ENCODE measurements at places on chromosomes 5 and 9. TPM values are rescaled to one million over a fixed set of nuclear protein-coding genes. Genes with fewer than 3 reads are reported as not detected.

The KIAA1958 gene
- total RNA-seq = 6.8 TPM

The BRINP1 gene
- 1.5 TPM for total RNA-seq

The ISL1 gene
- total RNA-seq = not detected

The SPATA31D4 gene
- not detected for total RNA-seq

The SLC6A3 gene
- 0.08 TPM for total RNA-seq

The SPATA31E1 gene
- total RNA-seq = not detected

The MSX2 gene
- total RNA-seq = 5.3 TPM

The COL23A1 gene
- total RNA-seq = 6.0 TPM

The INIP gene
- total RNA-seq = 8.0 TPM

The SLC25A2 gene
- total RNA-seq = not detected

- H3K4me1 ChIP-seq = peaks cover 28% of the 10 kb centered on the region
- no peak overlapping the region for H3K4me3 ChIP-seq
- DNase-seq = no peak
- H3K27me3 ChIP-seq = no peaks in the 10 kb centered on the region
- peaks cover 9% of the 10 kb centered on the region for H3K36me3 ChIP-seq
- H3K27ac ChIP-seq = no peak overlapping the region
Observed at GRCh38 chr5:59209758-59210359, 627.0 kb downstream of the RAB3C start.

DNA sequence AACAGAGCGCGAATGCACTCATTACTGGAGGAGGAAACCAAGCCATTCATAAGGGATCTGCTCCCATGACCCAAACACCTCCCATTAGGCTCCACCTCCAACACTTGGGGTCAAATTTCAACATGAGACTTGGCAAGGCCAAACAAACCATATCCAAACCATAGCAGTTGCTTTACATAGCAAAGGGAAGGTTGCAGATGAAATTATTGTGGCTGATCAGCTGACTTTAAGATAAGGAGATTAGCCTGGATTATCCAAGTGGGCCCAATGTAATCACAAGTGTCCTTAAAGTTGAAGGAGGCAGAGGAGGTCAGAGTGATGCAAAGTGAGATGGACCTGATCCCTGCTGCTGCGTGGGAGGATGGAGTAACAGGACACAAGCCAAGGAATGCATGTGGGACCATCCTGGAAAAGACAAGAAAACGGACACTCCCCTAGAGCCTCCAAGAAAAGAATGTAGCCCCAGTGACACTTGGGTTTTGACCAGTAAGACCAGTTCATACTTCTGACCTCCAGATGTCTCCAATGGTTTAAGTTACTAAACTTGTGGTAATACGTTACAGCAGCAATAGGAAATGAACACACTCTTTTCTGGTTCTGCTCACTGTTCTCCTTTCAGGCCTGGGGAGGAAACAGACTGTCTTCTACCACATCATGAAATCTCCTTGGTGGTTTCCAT lies 167.3 kb downstream of the GNAQ start:
- no peak for DNase-seq
- H3K4me3 ChIP-seq = no peak overlapping the region
- H3K27me3 ChIP-seq = no peaks in the 10 kb centered on the region
- H3K27ac ChIP-seq = no peak overlapping the region
- no peaks in the 10 kb centered on the region for H3K4me1 ChIP-seq

DNA sequence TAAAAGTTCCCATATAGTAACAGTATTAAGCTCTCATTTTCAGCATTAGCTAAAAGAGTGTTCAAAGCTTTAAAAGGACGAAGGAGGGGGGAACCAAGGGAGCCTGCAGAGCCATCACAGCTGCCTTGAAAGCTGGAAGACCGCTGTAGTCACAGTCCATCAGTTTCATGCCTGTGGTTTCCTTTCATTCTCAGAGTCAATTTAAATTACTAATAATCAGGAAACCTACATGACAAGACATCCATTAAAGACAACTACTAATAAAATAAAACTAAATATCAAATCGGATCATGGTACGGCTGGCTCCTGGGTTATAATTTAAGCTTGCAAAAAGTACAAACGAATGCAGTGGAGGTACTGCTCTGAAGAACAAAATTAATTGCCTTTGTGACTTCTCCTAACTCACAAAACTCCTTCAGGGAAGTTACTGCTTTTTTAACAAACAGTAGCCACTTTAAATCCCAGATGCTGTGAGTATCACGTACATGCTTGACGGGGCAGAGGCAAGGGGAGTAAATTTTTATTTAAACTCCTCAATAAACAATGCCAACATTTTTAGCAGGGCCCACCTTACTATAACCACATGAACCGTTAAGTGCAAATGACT lies 213.5 kb downstream of the DENND1A start:
- H3K36me3 ChIP-seq = no peaks in the 10 kb centered on the region
- H3K27me3 ChIP-seq = no peaks in the 10 kb centered on the region
- no peak for DNase-seq

GRCh38 chr5:150209099-150209635 lies 19.3 kb downstream of the SLC6A7 start:
- H3K4me3 ChIP-seq = no peak overlapping the region
- no peak for DNase-seq
- no peaks in the 10 kb centered on the region for H3K27me3 ChIP-seq
- H3K27ac ChIP-seq = no peak overlapping the region
- peaks cover 13% of the 10 kb centered on the region for H3K4me1 ChIP-seq
- no peaks in the 10 kb centered on the region for H3K36me3 ChIP-seq

DNA sequence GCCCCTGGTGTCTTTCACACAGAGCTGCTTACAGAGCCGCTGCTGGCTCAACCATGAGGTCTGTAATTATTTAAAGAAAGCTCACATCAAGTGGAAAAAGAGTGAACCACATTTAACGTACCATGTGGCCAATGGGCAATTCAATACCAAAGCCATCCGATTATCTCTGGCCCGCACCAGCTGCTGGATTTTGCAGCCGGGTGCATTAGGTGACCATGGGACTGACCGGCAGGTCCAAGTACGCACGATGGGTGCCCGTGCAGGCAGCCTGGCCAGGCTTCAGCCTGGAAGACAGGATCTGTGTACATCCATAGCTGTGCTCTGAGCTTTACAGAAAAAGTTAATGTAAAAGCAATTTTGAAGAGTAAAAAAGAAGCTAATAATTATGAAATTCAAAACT lies 20.5 kb downstream of the PPARGC1B start:
- DNase-seq = no peak
- H3K27me3 ChIP-seq = no peaks in the 10 kb centered on the region
- H3K4me3 ChIP-seq = no peak overlapping the region
- H3K36me3 ChIP-seq = no peaks in the 10 kb centered on the region
- H3K4me1 ChIP-seq = peaks cover 61% of the 10 kb centered on the region

DNA sequence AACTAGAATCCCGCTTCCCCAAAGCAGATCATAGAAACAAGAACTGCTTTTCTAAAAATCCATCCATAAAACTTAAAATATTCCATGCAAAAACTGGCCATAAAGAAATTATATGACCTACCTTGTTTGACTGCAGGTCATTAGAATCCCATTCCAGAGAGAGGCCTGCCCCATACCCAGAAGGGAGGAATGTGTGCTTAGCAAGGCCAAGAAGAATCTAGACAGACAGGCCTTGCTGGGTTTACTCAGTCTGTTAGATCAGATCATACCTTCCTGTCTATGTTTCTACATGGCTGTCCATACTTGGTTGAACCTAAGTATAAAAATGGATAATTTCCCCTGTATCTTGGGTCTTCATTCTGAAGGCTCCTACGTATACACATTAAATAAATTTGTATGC lies 358.8 kb upstream of the TRPC7 start:
- no peaks in the 10 kb centered on the region for H3K36me3 ChIP-seq
- no peaks in the 10 kb centered on the region for H3K27me3 ChIP-seq
- DNase-seq = no peak

DNA sequence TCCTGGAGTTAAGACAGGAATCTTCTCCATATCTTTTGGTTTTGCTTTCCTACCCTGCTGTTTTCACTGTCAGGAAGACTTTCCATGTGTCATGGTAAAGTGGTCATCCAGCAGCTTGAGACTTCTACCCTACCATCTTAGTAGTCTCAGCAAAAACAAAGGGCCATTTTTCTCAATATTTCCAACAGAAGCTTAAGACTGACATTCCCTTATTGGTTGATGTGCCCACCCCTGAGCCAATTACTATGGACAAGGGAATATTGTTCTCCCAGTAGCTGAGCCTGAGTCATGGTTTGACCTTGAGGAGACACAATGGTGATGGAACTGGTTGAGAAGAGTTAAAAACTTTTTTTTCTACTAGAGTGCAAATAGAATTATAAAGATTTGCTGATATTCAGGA lies 105.6 kb downstream of the CSNK1G3 start:
- DNase-seq = no peak
- no peaks in the 10 kb centered on the region for H3K27me3 ChIP-seq
- no peak overlapping the region for H3K4me3 ChIP-seq
- H3K36me3 ChIP-seq = peaks cover 3% of the 10 kb centered on the region
- H3K4me1 ChIP-seq = no peaks in the 10 kb centered on the region
- H3K27ac ChIP-seq = no peak overlapping the region

GRCh38 chr9:15211160-15211814 lies 95.7 kb downstream of the TTC39B start:
- H3K27ac ChIP-seq = no peak overlapping the region
- H3K4me3 ChIP-seq = no peak overlapping the region
- peaks cover 10% of the 10 kb centered on the region for H3K4me1 ChIP-seq
- H3K27me3 ChIP-seq = no peaks in the 10 kb centered on the region
- H3K36me3 ChIP-seq = no peaks in the 10 kb centered on the region

DNA sequence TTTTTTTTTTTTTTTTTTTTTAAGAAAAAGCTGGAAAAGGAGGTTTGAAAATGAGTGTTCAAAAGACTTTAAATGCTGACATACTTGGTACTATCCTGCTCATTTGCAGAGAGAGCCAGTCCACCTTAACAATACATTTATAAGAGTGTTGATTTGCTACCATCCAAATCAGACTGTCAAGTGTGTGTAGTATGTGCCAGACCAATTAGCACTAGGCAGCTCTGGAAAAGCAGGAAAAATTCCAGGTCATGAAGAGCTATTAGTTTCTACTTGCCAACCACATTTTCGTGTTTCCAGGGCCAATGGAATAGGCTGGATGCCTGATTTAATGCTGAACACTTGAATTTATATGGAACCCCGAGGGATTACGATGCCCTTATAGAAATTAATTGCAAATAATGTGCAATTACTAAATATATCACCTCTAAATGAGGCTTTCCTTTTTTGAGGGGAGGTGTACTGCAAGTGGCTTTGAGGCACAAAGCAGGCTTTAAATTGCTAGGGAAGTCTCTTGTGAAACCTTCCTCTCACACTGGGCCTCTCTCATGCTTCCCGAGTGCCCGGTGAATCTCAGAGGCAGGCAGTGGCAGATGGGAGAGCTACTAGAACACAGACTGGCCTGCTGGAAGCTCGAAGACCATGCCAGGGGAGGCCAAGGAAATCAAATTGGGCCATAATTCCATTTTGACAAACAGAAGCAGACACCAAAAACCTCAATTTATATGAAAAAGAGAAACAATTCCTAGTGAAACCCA lies 178.7 kb downstream of the PPP2R2B start:
- H3K36me3 ChIP-seq = no peaks in the 10 kb centered on the region

GRCh38 chr9:136643596-136644342 lies 18.9 kb upstream of the EGFL7 start:
- peak overlapping the region; percentile 55 for H3K4me3 ChIP-seq
- H3K27me3 ChIP-seq = no peaks in the 10 kb centered on the region
- peaks cover 28% of the 10 kb centered on the region for H3K4me1 ChIP-seq
- no peaks in the 10 kb centered on the region for H3K36me3 ChIP-seq
- peak; percentile 56 for DNase-seq
- peak overlapping the region; percentile 96 for H3K27ac ChIP-seq

DNA sequence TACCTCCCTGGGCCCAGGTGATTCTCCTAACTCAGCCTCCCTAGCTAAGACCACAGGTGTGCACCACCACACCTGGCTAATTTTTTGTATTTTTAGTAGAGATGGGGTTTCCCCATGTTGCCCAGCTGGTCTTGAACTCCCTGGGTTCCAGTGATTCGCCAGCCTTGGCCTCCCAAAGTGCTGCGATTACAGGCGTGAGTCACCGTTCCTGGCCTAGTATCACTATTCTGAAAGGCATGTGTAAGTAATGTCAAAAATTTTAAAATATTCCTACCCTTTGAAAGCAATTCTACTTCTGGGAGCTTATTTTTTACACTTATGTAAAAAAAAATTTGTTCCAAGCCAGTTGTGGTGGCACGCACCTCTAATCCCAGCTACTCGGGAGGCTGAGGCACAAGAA lies 27.1 kb upstream of the TLE1 start:
- H3K27ac ChIP-seq = no peak overlapping the region
- H3K36me3 ChIP-seq = no peaks in the 10 kb centered on the region
- no peak overlapping the region for H3K4me3 ChIP-seq
- no peak for DNase-seq
- no peaks in the 10 kb centered on the region for H3K27me3 ChIP-seq

- H3K36me3 ChIP-seq = no peaks in the 10 kb centered on the region
- DNase-seq = peak; percentile 59
- H3K27me3 ChIP-seq = no peaks in the 10 kb centered on the region
- H3K4me1 ChIP-seq = no peaks in the 10 kb centered on the region
Observed at GRCh38 chr9:2407450-2407849, 214.1 kb upstream of the VLDLR start.

- no peak for DNase-seq
- H3K4me1 ChIP-seq = no peaks in the 10 kb centered on the region
- no peak overlapping the region for H3K27ac ChIP-seq
- H3K36me3 ChIP-seq = no peaks in the 10 kb centered on the region
- H3K27me3 ChIP-seq = peaks cover 4% of the 10 kb centered on the region
Observed at GRCh38 chr5:42923710-42924109, 112.0 kb upstream of the SELENOP start.

- H3K36me3 ChIP-seq = no peaks in the 10 kb centered on the region
- no peaks in the 10 kb centered on the region for H3K27me3 ChIP-seq
- no peak overlapping the region for H3K27ac ChIP-seq
- no peak overlapping the region for H3K4me3 ChIP-seq
- no peaks in the 10 kb centered on the region for H3K4me1 ChIP-seq
Observed at GRCh38 chr9:17764306-17764705, 185.4 kb downstream of the SH3GL2 start.

GRCh38 chr5:131609774-131610173 lies 25.3 kb downstream of the RAPGEF6 start:
- no peak for DNase-seq
- H3K4me1 ChIP-seq = no peaks in the 10 kb centered on the region
- no peak overlapping the region for H3K4me3 ChIP-seq

DNA sequence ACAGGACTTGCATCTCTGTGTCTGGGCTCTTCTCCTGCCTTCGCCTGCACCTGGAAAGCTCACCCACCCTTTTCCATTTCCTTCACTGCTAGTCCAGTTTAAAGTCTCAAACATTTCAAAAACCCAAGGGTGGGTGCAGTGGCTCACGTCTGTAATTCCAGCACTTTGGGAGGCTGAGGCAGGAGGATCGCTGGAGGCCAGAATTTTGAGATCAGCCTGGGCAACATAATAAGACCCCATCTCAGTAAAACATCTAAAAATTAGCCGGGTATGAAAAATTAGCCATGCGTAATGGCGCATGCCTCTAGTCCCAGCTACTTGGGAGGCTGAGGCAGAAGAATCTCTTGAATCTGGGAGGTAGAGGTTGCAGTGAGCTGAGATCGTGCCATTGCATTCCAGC lies 139.9 kb upstream of the RETREG1 start:
- no peak for DNase-seq
- no peak overlapping the region for H3K27ac ChIP-seq
- H3K27me3 ChIP-seq = no peaks in the 10 kb centered on the region
- H3K36me3 ChIP-seq = no peaks in the 10 kb centered on the region
- no peaks in the 10 kb centered on the region for H3K4me1 ChIP-seq

Measured in heart left ventricle (tissue), 16 donors.